ENCODE measurements at places on chromosomes 5 and 9. TPM values are rescaled to one million over a fixed set of nuclear protein-coding genes. Genes with fewer than 3 reads are reported as not detected.

- H3K36me3 ChIP-seq, result no peaks in the 10 kb centered on the region
- no peaks in the 10 kb centered on the region for H3K27me3 ChIP-seq
- no peak for DNase-seq
These were observed 714.6 kb downstream of the SEMA5A start for GRCh38 chr5:8831251-8831650.

- DNase-seq, result no peak
- H3K4me1 ChIP-seq, result no peaks in the 10 kb centered on the region
- H3K4me3 ChIP-seq, result no peak overlapping the region
- no peaks in the 10 kb centered on the region for H3K36me3 ChIP-seq
- no peak overlapping the region for H3K27ac ChIP-seq
These were observed 4.5 kb downstream of the FCN1 start for GRCh38 chr9:134913041-134913712.

- H3K27me3 ChIP-seq, result no peaks in the 10 kb centered on the region
- H3K4me1 ChIP-seq, result no peaks in the 10 kb centered on the region
- H3K4me3 ChIP-seq, result no peak overlapping the region
- H3K36me3 ChIP-seq, result no peaks in the 10 kb centered on the region
- H3K27ac ChIP-seq, result no peak overlapping the region
These were observed 19.4 kb downstream of the JAK2 start for GRCh38 chr9:5004481-5004880.

DNA sequence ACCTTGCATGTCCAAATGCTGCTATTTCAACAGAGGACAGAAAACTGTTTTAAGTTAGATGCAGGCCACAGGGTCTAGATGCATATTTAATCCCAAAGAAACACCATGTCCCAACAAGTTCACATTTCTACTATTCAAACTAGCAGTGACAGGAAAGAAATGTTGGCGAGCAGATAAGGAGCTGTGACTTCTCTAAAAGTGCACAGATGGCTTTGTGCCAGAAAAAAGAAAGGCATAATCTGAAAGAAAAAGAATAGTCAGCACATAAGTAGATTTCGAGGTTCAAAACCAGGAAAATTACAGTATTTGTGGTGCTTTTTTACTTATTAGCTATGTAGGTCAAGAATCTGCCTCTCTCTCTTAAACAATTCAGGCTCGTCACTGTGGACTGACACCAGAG, 178.3 kb downstream of the DNAH5 start:
- H3K4me1 ChIP-seq, result no peaks in the 10 kb centered on the region
- no peak overlapping the region for H3K4me3 ChIP-seq
- H3K27me3 ChIP-seq, result no peaks in the 10 kb centered on the region
- no peaks in the 10 kb centered on the region for H3K36me3 ChIP-seq
- H3K27ac ChIP-seq, result no peak overlapping the region
- no peak for DNase-seq

DNA sequence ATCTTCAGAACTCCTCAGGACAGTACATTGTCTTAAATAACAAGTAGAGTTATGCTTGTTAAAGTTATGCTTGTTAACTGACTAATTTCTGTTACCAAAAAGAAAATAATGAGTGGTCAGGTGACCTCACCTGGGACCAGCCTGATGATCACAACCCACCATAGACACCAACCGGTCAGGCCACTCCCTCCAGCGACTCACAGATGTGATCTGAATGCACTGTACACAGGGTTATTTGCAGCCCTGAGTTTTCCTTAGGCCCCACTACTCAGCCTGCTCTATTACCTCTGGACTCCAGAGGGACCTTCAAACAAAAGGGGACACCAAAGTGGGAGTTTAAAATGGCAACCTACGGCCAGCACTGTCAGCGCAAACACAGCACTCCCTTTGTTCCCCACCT, 55.3 kb downstream of the ARSB start:
- H3K4me3 ChIP-seq, result no peak overlapping the region
- DNase-seq, result no peak
- H3K4me1 ChIP-seq, result peaks cover 7% of the 10 kb centered on the region
- H3K36me3 ChIP-seq, result no peaks in the 10 kb centered on the region
- H3K27ac ChIP-seq, result no peak overlapping the region
- H3K27me3 ChIP-seq, result no peaks in the 10 kb centered on the region

The SEC61B gene
- 168 TPM for total RNA-seq

Measured in spinal cord (tissue), 10 donors.